ENCODE measurements at places on chromosomes 4 and X.
A peak's percentile ranks its signal among the peaks of the same experiment; 100 is the strongest.

- no peak for DNase-seq
Observed at GRCh38 chr4:64305565-64306254, 103.5 kb downstream of the TECRL start.

DNA sequence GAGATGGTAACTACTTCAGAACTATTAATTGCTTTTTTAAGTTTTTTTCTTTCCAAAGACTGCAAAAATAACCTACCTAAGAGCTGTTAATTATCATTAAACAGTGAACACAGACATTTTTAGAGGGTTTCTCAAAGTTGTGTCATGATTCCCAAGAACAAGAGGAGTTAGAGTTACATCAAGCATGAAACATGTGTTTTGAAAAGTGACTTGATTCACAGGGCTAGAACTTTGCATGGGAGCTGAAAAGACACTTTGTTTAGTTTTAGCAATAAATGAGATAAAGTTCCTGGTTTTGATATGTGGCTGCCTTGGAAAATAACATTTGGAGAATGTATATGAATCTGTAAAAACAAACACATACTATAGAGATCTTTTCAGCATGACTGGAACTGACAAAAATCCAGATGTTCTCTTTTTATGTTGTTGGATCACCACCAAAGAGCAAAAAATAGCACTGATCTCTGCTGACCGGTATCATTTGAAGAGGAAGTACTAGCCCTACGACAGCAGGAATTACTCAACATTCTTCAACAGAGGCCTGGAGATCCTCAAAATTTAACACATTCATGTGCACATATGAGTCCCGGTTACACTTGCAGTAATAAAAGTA is 173.0 kb upstream of the PCDH18 start:
- no peak for DNase-seq

GRCh38 chr4:184313058-184313581 is 95.4 kb upstream of the ENPP6 start:
- DNase-seq: no peak

- DNase-seq: no peak
Observed at GRCh38 chrX:78506248-78506647, 152.9 kb downstream of the RTL3 start.

- no peak for DNase-seq
Observed at GRCh38 chrX:120726294-120726693, 96.4 kb upstream of the C1GALT1C1 start.

DNA sequence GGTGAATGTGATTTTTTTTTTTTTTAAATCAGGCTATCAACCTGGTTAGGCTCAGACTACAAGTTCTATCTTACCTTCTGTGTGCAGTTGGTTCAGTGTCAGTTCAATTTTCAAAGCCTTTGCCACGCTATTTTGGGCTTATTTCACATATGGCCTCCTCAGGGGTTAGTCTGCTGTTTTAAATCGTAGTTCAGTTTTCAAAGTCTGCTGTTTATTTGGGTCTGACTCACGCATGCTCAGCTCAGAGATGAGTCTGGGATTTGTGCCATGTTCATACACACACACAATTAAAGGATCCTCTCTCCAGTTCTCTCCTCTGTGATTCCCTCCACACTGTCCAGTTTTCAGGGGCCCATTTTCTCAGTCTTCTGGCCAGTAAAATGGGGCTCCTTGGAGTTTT is 32.3 kb upstream of the ZFX start:
- DNase-seq: no peak

- no peak for DNase-seq
Observed at GRCh38 chr4:151250706-151251105, 26.3 kb upstream of the PRSS48 start.

DNA sequence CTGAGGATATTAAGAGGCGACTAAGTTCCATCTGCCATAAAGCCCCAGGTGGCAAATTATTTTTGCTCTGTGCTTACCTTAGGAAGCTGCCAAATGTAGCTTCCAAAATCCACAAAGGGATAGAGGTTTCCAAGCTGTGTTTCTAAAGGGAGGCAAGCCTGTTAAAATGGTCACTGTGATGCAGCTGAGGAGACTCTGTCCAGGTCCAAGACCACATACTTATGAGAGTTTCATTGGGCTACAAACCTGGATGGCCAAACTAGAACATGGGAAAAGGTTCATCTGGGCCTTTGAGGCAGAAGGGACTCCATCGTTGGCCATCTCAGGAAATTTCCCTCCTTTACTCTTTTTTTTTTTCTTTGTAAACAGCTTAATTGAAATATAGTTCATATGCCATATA is 306.9 kb upstream of the FGF13 start:
- DNase-seq: no peak

DNA sequence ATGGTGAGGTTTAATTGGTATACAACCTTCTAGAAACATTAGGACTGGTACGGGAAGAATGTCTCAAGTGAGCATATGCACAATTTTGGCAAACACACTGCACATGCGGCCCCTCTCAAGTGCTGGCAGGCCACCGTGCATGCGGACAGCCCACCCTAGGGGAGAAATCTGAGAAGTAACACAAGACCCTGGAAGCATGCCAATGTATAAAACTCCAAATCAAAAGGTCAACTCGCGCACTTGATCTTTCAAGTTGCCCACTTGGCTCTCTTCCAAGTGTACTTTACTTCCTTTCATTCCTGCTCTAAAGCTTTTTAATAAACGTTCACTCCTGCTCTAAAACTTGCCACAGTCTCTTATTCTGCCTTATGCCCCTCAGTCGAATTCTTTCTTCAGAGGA is 488.3 kb downstream of the CFAP47 start:
- DNase-seq: no peak

- no peak for DNase-seq
Observed at GRCh38 chr4:6868386-6868785, 41.2 kb upstream of the TBC1D14 start.

- no peak for DNase-seq
Observed at GRCh38 chrX:73765776-73766430, 202.9 kb downstream of the CHIC1 start.

DNA sequence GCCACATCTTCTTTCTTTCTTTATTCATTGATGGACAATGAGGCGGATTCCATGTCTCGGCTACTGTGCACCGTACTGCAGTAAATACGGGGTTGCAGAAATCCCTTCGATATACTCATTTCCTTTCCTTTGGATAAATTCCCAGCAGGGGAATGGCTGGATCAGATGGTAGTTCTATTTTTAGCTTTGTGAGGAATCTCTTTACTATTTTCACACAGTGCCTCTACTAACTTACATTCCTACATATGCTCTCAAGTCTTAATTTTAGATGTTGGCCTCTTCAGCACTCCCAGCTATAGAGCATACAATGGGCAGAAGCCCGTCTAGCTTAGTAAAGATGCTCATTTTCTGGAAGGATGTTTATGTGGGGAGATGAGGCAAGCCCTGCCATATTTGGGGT is 317.4 kb downstream of the ASMT start:
- DNase-seq: no peak

DNA sequence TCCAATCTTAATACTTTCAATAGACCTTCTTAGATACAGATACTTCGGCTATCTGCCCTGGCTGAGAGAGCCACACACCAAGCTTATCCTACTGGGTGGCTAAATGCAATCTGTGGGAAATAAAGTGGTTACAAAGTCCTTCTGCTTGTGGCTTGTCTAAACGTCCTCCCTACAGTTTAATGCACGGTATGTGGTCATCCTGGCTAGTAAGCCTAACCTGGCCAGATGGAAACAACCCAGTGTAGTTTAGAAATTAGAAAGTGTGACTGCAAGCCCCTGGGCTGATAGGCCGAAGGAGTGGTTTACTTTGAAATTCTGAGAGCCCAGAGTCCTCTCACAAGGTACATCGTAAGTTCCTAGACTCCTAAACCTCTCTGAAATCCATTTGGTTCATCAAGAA is 47.9 kb downstream of the HELT start:
- no peak for DNase-seq

DNA sequence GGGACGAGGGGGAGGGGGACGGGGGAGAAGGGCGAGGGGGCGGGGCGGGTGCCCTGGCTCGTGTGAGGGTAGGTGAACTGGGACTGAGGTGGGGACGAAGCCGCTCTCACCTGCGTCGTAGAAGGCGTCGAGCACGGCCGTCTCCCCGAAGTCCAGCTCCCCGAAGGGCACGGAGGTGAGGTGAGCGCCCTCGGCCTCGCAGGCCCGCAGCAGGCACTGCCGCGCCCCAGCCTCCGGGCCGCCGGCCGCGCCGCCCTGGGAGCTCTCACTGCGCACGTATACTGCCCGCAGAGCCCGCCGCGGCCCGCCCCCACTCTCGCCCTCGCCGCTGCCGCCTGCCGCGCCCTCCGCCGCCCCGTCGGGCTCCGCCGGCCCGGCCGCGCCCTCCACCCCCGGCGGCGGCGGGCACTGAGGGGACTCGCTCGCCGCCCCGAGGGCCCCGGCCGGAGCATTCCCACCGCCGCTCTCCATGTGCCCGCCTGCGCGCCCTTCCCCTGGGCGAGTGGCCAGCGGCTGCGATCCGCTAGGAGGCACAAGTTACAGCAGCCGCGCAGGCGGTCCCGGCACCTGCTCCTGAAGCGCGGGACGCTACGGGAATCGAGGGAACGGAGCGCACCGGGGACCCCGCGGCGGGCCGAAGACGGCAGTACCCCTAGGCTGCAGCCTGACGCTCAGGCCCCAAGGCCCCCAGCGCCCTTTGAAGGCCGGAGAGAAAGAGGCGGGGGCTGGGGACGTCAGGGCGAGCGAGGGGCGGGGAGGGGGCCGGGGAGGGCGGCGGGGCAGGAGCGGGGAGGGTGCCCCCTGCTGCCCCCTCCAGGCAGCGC is at the start of gene MAP3K15:
Gene MAP3K15 (minus strand): TSS at position 718 of the 824 bp plus-strand sequence. CDS start 247 bp downstream, at position 471.
- DNase-seq: peak; percentile 5

GRCh38 chr4:23060776-23061175 is 368.0 kb downstream of the GBA3 start:
- DNase-seq: no peak

- no peak for DNase-seq
Observed at GRCh38 chr4:42330002-42330592, 67.2 kb upstream of the SHISA3 start.

GRCh38 chrX:129433461-129433860 is 89.8 kb downstream of the SMARCA1 start:
- DNase-seq: no peak

DNA sequence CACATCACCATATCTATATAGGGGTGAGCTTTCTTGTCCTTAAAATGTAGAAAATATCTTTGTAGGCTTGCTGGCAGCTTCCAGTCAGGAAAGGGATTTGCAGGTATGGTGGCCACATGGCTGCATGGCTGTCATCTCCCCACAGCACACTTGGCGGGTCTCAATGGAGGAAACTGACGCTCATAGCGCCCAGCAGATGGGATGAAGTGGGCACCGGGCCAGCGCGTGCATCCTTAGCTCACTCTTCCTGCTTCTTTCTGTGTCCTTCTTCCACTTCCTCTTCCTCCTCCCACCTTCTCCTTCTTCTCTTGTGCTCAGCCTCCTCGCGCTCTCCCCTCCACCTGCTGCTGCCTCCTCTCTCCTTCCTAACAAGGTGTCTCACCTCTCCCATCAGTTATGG is 156.2 kb upstream of the PSAPL1 start:
- DNase-seq: no peak

DNA sequence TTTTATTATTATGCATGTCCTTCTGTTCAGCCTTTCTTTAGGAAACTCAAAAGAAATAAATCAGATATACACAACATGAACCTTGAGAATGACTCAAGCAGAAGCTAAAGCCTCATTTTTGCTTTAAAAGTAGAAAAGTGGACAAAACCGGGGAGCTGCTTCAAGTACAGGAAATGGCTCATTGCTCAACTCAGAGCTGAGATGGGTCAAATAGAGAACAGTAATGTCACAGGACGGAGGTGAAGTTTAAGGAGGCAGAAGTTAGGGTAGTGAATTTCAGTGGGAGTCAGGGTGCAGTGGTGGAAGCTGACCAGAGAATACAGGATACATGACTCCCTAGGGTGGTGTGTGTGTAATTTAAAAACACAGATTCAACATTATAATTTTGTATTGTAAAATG is 22.2 kb downstream of the PHKA2 start:
- DNase-seq: no peak

Data from T follicular helper cell (primary cell).